ENCODE measurements at places on chromosomes 1 and 21.

DNA sequence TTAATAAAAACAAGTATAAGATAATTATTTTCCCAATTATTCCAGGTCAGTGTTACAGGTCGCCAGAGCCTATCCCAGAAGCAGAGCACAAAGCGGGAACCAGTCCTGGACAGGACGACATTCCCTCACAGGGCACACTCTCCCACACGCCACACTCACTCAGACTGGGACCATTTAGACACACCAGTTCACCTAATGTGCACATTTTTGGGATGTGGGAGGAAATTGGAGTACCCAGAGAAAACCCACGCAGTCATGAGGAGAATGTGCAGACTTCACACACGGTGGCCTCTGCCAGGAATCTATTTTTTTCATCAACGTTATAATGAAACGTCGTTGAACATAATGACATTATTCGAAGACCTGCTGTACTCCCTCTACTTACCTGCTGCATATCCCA lies 20.5 kb upstream of the NRDC start:
- no peak for DNase-seq

DNA sequence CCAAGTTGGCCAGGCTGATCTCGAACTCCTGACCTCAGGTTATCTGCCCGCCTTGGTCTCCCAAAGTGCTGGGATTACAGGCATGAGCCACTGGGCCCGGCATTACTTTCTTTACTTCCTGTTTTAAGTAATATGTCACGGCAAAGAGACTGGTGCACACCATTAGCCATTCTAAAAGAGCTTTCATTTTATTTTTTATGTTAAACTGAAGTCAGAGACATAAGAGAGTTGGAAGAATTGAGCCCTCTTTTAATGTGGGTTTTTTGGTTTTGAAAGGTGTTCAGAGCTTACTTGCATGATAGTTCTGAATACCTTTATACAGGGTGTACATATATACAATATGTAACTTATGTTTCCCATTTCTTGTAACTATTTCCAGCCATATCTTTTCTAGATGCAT lies 14.3 kb downstream of the CENPF start:
- DNase-seq = no peak

DNA sequence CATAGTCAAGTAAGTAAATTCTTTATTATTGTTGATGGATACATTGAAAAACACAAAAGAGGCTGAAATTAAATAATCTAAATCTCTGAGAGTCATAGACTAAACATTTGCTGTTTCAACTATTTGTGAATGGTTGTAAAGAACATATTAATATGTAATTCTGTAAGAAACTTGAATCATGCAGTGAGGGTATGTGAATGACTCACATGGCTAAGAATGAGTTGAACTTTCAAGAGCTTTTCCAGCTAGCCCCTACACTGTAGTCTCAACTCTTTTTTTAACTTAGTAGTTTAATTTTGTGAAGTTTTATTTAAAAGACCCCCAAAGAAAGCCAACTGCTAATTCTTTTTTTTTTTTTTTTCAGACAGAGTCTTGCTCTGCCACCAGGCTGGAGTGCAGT lies 588.1 kb downstream of the DPYD start:
- no peak for DNase-seq

DNA sequence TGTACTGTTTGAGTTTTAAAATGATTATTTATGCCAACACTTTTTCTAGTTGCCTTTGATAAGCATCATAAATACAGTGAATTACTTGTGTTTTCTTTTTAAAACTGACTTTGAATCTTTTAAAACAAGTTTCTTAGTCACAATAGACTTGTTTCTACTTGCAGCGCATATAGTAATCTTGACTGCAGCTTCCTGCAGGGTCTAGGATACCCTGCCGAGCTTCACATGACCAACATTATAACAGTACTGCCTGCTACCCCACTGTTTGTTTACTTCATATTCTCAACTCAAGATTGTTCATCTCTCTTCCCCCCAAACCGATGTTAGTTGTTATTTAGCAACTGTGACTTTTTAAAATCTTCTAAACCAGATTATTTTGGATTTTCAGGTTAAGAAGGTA lies 751.3 kb upstream of the NEGR1 start:
- DNase-seq = no peak

DNA sequence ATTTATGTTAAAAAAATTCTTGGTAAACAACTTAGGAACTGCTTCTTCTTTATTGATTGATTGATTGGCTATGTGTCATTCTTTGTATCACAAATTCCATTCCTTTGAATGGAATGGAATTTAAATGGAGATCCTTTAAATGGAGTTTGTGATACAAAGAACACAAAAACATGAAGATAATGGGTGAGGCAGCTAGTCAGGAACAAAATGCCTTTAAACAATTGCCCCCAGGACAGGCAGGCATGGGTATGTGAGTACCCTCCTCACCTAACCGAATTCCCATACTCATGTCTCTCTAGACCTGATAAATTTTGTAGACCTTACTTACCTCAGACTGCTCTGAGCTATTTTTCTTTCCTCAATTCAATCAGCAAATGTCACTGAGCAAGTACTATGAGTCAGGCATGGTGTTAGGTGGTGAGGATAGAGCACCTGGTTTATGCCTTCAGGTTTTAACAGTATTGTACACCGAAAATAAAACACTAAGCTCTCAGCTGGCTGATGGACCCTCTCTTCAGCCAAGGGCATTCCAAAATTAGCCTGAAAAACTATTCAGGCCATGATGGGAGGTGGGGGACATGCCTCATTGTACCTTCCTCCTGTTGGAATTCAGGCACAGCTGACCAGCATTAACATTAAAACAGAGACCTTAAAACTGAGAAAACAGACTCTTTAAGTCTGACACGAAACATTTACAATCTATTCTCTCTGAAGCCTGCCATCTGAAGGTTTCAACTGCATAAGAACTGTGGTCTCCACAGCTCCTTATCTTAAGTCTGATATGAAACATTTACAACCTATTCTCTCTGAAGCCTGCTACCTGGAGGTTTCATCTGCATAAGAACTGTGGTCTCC lies 58.9 kb downstream of the OLFML3 start:
- DNase-seq = no peak

GRCh38 chr1:2135441-2135841 lies 59.1 kb downstream of the FAAP20 start:
- DNase-seq = no peak

DNA sequence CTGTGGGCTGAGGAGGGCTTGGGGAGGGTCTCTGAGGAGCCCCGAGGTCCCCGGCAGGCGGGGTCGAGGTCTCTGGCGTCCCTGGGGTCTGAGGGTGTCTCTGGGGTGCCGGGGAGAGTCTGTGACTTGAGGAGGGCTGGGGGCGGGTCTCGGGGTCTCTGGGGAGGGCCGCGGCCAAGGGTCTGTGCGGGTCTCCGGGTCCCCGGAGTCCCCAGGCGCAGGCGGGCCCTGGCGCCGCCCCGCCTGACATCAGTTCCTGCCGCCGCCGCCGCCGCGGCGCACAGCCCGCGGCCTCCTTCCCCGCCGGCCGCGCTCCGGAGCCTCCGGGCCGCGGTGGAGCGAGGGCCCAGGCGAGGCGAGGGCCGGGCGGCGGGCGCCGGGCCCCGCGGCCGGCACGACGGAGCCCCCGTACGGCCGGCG lies at the start of gene PLEKHM2:
PLEKHM2 (plus strand) TSS at position 279 of the 420 bp plus-strand sequence. CDS start 239 bp downstream, outside the sequence.
- DNase-seq = peak; percentile 40

DNA sequence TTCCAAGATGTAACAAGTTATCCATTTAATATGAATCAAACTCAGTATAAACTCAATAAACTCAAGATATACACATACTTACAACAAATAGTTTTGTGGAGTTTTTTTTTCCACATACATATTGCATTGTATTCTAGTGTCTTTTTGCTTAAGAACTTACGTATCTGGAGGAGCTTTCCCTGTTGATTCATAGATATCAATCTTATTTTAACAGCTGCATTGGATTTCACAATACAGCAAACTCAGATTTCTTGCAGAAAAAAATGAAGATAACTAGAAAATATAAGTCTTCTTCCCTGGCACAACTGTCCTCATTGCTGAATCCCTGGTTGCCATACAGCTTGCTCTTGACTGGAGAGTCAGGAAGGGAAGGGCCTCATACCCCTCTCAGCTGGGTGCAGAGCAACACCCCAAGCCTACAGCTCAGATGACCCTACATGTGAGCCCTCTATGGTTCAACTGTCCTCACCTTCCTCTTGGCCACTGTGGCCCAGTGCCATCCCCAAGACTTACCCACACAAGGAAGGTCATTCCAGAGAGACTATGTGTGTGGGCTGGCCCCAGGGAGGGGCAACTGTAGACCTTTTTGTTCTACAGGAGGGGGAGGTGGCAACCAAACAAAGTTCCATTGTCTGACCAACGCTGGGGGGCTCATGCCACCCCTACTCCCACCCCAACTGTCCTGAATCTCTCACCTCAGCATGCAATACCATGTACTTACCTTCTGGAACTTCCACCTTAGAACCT lies 1.7 kb downstream of the MPZ start:
- no peak for DNase-seq

- DNase-seq = peak; percentile 24
These were observed 31.2 kb downstream of the CDCP2 start for GRCh38 chr1:54121482-54122134.

DNA sequence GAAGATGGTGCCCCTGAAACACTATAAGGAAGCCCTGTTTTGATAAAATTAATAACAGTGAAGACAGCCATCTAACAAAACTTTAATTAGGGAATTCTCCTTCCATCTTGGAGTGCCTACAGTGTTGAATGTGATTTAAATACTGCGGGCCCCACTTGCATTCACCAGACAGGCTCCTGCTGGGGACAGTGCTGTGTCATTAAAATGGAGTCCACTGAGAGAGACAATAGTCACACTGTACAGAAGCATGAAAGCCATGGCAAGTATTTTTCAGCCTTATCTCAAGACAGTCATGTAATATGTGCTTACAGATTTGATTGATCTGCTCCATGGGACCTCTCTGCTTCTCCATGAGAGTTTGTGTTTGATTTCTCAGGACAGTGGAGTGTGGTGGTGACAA lies 29.7 kb upstream of the ZBTB18 start:
- DNase-seq = no peak

DNA sequence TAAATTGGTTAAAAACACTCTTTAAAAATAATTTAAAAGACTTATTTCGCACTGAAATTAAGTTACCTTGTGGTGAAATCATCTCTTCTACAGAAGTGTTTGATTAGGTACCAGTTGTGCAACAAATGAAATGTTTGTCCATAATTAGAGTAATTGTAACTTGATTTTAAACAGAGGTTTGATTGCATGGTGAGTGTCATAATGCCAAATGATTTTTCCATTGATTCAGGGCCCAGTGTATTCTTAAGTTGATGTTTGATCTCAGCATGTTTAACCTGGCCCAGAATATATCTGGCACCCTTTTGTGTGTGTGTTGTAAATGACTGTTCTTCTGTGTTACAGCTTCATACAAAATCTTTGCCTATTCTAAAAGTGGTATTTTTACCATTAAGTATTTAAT lies 28.5 kb downstream of the LRRC8B start:
- no peak for DNase-seq

DNA sequence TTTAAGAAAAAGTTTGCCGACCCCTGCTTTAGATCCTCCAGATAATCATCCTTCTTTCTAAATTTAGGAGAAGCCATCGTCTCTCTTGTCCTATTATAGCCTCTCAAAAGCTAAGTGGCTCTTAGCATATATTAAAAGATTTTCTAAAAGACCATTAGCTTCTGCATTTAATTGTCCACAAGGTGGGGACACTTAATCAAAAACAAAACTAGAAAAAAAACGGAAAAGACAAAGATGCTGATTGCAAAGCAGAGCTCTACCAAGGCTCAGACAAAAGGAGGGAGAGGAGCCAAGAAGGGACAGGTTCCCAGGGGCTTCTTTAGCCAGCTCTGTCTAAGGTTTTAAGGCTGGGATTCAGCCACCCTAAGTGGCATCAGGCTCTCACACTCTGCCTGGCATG lies 128.3 kb upstream of the HMGB4 start:
- DNase-seq = no peak

- DNase-seq = no peak
These were observed 40.2 kb downstream of the EDN2 start for GRCh38 chr1:41444246-41444645.

DNA sequence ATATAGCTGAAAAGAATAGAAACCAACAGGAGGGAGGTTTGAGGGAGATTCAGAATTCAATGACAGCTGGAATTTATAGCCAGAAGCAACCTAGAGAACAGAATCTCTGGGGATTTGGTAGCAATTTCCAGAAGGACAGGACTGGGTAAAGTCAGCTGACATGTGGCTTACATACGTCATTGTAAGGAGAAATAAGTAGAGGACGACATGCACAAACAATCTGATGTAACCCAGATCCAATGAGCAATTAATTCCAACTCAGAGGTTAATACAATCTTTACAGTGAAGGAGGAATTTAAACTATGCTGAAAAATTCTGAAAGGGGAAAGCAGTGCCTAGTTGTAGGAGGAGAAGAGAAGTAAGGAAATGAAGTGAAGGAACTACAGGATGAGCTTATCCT lies 383.9 kb downstream of the PTBP2 start:
- DNase-seq = no peak

- no peak for DNase-seq
These were observed 1.9 kb downstream of the S100A4 start for GRCh38 chr1:153543736-153544135.

DNA sequence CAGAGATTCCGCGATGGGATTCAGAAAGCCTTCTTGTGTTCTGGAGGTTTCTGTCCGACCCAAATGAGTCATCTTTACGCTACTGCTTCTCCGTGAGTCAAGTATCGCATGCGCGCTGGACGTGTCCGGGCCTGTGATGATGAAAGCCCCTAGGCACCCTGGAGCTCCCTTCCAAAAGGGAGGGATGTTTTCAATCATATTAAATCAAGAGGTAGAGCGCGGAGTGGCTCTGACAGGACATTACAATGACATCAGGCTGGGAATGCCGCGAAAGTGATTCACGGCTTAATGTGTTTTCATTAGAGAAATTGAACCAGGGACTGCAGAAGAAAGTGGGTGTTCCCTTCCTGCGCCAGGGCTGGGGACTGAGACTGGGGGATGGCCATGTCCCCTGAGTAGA lies 48.5 kb downstream of the AJAP1 start:
- no peak for DNase-seq

GRCh38 chr1:25042331-25043227 lies 112.5 kb upstream of the RUNX3 start:
- DNase-seq = no peak

DNA sequence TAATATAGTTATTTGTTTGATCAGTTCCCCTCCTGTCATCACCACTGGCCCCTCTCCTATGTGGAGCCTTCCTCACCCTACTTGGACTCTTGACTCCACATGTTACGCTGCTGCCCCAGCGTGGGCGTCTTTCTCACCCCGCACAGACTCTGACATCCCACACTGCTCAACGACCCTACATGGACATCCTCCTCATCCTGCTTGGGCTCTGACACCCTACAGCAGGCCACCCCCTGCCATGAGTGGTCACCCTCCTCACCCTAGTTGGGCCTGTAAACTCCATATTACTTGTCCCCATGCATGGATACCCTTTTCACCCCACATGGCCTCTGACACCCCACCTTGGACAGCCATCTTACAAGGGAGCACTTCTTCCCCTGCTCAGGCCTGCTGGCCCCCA lies 21.0 kb downstream of the TTC4 start:
- no peak for DNase-seq

GRCh38 chr1:100526894-100527293 lies 11.0 kb upstream of the GPR88 start:
- DNase-seq = no peak

Measured in stimulated activated CD8-positive, alpha-beta memory T cell treated with anti-CD3 and anti-CD28 coated beads, Interleukin-7, amount 100 ng/mL, for 4 hours (primary cell).